Hematopoietic multipotent progenitor cell treated with erythropoietin and hydrocortisone succinate and interleukin-3 and kit ligand, for 8 days (in vitro differentiated cells): ENCODE measurements at places on chromosomes 5 and 9.

DNA sequence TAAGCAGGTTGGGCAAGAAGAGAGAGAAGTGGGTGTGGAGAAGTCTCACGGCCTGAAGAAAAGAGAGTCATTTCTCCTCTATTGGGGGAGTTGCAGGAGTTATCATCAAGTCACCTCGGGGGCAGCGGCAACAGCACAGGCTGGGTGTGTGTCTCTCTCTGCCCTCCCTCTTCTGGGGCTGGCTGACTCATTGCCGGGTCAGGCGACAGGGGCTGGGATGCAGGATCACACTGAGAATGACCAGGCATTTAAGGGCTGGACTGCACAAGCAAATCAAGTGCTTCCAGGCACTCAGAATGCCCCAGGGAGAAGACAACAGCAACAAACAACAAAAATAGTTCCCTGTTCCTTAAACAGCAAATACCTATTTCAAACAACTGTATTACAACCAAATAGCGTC lies 6.3 kb upstream of the EQTN start:
- DNase-seq, result no peak

- no peak for DNase-seq
These were observed 291.9 kb downstream of the SH3GL2 start for GRCh38 chr9:17870722-17871121.

DNA sequence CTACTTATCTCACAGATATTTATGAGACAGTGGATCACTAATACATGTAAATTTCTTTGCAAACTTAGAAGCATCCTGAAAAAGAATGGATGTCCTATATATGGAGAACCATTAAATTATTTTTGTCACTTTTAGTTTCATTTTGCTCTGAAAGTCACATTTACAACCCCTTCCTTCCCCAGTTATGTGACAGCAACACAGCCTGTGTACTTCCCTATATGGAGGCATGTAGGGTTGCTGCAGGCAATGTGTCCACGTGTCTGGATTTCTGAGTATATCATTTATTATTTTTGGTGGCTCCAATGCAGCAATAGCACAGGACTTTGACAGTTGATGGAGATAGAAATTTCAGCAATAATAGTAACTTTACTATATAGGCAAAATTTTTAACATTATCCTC lies 156.4 kb downstream of the ST8SIA4 start:
- no peak for DNase-seq

DNA sequence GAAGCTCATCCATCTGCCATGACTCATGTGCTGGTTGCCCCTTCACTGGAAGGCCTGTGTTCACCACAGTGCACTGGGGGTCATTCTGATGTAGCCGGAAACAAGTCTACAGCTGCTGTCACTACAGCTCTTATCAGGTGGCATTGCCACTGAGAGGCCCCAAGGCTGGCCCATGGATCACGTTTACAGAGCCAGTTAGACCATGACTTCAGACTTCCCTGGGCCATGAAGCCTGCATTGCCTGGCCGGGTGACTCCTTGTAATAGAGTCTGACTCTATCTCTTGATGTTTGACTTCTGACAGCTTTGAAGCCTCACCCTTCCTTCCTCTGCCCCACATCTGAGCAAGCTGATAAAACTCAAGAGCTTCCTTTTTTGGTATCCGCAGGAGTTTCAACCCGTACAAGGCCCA lies 473.5 kb upstream of the DAP start:
- peak; percentile 80 for DNase-seq

DNA sequence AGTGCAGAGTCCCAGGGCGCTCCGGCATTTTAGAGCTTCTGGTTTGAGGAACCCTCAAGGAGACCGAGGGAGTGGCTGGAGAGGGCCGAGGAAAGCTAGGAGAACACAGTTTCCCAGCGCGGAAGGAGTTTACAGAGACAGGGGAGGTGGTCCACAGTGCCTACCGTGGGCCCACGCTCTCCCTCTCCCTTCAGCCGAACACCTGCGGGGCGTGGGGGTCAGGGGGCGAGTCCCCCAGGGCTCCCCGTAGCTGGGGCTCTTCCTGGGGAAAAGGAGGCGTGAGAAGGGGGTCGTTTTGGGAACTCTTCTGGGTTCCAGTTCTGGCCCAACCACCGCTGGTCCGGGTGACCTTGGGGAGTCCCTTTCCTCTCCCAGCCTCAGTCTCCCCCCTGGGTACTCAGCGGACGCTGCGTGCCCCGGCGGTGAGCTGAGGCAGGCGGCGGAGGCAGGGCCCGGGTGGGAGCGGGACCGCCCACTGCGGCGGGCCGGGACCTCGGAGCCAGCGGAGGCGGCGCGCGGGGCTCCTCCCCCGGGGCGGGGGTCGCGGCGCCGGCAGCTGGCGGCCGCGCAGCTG lies 368 bp upstream of the FRMPD1 start:
- no peak for DNase-seq

DNA sequence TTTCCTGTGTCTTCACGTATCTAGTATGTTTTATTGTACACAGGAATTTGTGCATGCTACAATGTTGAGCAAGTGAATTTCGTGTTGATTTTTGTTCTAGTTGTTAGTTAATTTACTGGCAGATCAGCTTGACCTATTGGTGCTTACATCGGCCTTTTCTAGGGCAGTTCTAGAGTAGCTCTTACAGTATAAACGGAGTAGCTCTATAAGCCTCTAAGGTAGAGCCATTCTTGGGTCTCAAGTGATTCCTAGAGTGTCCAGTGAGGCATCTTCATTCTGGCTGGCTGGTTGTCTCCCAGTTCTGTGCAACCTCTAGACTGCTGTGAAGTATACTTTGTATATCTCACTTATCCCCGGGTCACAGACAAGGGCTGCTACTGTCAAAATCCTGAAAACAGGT lies 364.6 kb downstream of the CDH10 start:
- no peak for DNase-seq

DNA sequence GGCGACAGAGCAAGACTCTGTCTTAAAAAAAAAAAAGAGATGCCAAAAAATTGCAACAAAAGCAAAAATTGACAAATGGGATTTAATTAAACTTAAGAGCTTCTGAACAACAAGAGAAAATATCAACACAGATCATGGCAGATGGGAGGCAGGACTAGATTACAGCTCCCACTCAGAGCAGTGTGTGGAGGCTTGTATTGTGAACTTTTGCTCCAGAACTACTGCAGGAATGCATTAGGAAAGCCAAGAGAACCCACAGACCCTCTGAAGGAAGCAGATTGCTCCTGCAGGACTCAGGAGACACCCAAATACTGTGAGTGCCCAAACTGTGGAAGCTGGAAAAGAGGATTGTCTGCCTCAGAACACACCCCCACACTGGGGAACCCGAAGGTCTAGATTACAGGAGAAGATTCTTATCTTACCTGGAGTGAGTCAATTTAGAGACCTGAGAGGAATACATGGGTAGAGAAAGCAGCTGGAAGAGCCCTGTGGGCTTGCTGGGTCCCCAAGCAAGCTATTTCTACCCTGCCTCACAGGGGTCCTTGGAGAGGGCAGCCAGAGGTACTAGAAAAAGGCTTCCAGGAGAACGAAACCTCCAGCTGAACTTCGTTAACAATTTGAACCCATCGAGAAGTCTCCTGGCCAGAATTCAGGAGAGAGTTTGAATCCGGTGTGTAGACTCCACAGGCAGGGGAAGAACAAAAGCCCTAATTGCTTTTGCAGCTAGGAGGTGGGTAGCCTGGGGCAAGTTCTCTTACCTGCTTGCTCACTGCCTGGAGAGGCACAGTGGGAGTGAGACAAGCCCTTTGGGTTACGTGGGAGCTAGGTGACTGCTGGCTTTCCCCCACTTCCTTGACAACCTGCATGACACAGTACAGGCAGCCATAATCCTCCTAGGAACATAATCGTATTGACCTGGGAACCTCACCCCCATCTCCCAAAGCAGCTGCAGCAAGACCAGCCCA lies 593.4 kb upstream of the RGMB start:
- no peak for DNase-seq
